ENCODE measurements at places on chromosomes 4 and X.

DNA sequence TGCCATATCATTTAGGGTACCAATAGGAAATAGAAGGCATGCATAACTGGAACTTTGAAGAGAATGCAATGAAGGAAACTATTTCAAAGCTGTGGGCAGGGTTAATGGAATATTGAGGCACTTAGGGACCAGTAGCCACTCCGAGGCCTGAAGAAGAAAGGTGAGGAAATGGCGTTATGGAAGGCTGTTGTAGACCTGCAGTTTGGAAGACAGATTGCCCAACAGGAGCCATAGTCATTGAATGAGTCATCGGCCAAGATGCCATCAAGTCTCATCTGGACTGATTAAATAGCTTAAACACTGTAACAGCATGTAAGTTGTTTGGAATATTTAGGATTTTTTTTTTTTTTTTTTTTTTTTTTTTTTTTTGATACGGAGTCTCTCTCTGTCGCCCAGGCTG lies 11.6 kb downstream of the CXCL13 start:
- no peak for DNase-seq

DNA sequence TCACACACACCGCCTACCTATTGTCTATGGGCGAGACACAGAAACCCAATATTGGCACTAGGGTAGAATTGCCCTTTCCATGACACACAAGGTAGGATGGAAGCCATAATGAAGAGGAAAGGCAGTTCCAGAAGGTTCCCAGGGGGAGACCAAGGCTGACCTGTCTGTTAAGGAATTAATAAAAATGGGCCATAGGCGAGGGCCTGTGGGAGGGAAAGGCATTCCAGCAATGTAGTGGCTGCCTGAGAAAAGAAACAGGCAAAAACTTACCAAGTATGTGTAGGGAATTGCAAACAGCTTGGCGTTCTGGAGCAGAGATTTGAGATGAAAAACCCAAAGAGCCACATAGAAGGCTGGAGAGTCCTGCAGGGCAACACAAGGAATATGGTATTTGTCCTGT lies 19.1 kb downstream of the MAGED2 start:
- DNase-seq, result no peak

GRCh38 chr4:136863756-136864155 lies 668.5 kb downstream of the PCDH18 start:
- DNase-seq, result no peak

DNA sequence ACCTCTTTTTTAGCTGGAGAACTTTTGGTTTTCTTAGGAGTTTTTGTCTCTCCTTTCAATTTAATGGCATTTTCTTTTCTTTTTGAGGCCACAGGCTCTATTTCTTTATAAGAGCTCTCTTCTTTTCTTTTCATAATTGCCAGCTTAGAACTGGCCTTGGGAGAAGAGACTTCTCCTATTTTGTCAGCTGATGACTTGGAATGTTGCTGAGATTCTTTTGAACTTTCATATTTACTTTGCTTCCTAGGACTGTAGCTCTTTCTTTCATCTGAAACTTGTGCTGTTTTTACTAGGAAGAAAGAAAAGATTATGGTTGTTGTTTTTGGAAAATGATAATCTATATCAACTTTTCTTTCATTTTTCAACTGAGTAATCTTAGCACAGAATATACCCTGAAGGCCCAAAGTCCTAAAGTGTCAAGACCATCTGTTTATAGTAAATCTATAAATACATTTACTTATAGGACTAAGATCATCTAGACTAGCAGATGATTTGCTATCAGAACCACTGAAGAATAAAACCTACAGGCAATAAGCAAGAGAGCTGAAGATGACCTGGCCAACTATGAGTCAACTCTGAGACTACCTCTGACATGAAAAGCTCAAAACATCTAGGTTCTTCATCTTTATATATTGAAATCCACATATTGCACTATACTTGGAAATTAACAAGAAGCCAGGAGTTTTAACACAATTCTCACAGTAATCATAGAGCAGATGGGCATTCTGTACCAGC lies 45.6 kb downstream of the RFC1 start:
- DNase-seq, result no peak

DNA sequence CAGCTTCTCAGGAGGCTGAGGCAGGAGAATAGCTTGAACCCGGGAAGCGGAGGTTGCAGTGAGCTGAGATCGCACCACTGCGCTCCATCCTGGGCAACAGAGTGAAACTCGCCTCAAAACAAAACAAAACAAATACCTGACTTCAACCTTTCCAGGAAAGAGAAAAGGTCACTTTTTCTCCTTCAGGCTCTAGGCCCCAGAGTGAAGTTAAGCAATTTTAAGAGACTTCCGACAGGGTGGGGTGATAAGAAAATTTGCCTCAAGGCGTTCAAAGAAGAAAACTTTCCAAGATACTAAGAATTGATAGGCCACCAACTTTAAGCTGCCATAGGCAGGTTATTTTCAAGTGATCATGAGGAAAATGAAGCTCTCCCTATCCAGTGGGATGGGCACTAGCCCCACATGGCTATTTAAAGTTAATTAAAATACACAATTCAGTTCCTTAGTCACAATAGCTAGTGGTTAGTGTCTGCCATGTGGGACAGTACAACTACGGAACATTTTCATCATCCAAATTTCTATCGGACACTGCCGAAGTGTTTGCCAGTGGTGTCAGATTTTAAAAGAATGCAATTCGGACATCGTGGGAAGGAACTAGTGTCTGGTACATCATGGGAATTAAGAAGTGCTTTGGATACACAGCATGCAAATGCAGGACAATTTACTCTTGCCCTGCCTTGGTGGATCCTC lies 33.0 kb downstream of the SMS start:
- no peak for DNase-seq

DNA sequence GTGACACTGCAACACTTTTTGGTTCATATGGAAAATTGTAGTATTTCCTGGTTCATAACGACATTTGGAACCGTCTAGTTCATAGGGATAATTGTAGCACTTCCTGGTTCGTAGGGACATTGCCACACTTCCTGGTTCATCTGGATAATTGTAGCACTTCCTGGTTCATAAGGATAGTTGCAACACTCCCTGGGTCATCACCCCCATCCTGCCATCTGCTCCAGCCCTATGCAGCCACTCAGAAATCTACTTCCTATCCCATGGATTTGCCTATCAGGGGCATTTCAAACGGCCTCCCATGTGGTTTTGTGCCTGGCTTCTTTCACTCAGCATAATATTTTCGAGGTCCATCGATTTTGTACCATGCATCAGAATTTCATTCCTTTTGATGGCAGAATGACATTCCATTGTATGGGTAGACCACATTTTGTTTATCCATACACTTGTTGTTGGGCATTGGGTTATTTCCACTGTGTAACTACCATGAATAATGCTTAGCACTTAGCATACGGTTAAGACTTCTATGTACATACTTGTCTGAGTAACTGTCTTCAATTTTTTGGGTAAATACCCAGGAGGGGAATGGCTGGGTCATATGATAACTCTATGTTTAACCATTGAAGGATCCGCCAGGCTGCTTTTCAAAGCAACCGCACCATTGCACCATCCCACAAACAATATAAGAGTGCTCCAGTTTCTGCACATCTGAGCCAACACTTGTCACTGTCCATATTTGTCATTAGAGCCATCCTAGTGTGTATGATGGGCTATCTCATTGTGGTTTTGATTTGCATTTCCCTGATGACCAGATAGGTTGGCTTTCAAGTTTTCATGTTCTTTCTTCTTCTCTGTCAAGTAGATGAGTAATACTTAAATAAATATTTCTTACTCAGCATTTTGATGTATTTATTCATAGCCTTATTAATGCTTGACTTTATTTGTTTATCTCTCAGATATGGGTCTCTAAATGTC lies 58.3 kb upstream of the CD99 start:
- no peak for DNase-seq

DNA sequence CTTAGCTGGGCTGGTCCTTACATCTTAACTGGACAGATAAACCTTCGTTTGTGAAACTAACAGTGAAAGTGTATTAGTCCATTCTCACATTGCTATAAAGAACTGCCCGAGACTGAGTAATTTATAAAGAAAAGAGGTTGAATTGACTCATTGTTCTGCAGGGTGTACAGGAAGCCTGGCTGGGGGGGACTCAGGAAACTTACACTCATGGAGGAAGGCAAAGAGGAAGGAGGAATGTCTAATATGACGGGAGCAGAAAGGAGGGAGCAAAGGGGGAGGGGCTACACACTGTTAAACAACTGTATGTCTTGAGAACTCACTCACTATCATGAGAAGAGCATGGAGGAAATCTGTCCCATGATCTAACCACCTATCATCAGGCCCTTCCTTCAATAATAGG lies 1566.5 kb upstream of the PCDH7 start:
- no peak for DNase-seq

- no peak for DNase-seq
These were observed 143.0 kb upstream of the GYPA start for GRCh38 chr4:144283526-144283925.

DNA sequence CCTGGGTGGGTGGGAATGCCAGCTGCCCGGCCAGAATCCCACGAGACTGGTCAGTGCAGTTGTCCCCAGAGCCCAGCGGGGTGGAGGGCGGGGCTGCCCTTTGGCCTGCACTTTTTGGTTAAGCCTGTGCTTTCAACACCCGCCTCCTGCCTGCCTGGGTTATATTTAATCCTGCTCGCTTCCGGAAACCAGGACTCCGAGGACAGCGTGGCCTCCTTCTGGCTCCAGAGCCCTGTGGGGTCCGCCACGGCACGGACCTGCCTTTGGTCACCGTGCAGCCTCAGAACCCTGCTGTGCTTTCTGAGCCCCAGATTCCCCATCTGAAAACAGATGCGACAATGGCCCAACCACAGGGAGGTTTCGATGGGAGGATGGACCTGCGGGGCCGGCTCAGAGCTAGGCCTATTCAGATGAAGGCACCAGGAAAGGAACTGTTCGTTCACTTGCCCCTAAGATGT lies 29.4 kb upstream of the KIAA0232 start:
- no peak for DNase-seq

DNA sequence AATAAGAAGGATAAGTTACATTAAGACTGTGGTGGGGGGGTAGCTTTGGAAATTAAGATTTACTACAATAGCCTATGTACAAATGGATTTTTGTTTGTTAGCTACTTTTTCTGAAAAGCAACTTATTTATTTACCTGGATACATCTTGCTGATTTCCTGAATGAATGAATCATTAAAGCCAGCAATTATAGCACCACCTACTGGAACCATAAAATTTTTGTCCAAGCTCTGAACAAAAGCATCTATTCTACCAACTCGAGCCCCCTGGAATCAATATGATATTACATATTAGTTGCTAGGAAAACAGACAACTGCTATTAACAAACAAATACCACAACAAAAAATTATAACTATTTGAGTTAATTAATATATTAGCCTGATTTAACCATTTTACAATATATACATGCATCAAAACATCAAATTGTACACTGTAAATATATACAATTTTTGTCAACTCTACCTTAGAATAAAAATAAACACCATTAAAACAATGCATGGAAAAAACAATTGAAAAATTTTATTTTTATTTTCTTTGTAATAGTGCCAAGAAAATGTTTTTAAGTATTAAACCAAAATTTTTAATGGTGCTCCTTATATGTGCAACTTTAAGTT lies 15.3 kb downstream of the SEPSECS start:
- DNase-seq, result no peak

Data from activated CD8-positive, alpha-beta T cell treated with anti-CD3 and anti-CD28 coated beads for 36 hours (primary cell).